ENCODE measurements at places on chromosomes 5 and 9. TPM values are rescaled to one million over a fixed set of nuclear protein-coding genes. Genes with fewer than 3 reads are reported as not detected.

FBP1 gene
- total RNA-seq = 0.35 TPM

PCDHAC1 gene
- 0.05 TPM for total RNA-seq

GPRIN1 gene
- 9.6 TPM for total RNA-seq

- DNase-seq = peak; percentile 87
Observed at GRCh38 chr5:138352071-138352721, at the start of gene KDM3B. KDM3B (plus strand) TSS chr5:138352685; CDS start chr5:138352796, 111 bp downstream.

GRCh38 chr5:60366489-60366888 is 333.5 kb downstream of the DEPDC1B start:
- peak; percentile 5 for DNase-seq

- DNase-seq = no peak
Observed at GRCh38 chr5:538801-539468, 14.7 kb upstream of the SLC9A3 start.

GRCh38 chr5:136006164-136006563 is 22.6 kb upstream of the TGFBI start:
- DNase-seq = peak; percentile 73

All from myocyte (in vitro differentiated cells).